Prostate gland (tissue), 2 donors: ENCODE measurements at places on chromosomes 11 and 22. TPM values are rescaled to one million over a fixed set of nuclear protein-coding genes. Genes with fewer than 3 reads are reported as not detected.

DNA sequence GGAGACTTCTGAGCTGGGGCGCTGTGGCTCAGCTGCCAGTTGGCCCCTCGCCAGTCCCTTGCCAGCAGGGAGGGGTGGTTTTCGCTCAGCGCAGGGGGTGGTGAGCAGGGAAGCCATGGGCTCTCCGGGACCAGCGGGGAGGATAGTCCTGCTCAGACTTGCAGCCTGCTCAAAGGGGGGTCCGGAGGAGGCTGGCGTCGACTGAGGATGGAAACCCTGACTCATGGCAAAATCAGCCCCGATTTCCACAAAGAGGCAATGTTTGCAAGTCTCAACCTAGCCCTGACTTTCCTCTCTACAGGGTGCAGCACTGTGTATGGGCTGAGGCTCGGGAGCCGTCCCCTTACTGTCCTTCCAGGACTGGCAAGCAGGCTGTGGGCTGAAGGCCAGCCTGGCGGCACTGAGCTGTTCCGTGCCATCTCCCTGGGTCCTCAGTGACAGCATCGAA lies 35.1 kb downstream of the FBLN1 start:
- DNase-seq: peak; percentile 90
- no peak overlapping the region for H3K4me3 ChIP-seq

DNA sequence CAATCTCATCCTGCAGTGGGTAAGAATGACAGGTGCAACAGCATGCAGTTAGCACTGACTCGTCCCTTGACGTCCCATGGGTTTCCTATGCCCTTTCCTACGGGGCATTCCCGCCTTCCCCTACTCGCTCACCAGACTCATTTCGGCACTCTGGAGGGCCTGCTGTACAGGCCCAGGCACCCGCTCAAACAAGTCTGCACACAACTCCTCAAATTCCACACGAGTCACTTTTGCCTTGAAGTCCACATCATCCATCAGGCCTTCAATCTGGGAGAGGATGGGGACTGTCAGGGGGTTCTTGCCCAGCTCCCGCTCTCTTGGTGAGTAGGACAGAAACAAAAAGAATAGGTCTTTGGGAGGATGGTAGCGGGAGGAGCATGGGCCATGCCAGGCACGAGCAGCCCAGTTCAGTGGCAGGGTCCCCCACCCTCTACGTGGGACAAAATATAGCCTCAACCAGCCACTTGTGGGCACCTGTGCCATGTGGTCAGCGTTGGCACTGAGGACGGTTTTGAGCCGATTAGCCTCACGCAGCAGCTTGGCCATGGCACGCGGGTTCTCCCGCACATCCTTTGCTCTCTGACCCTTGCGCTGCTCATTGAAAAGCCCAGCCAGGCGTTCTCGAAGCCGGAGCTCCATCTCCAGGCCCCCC lies 4.7 kb downstream of the HYOU1 start:
- H3K27ac ChIP-seq: no peak overlapping the region
- DNase-seq: no peak
- H3K4me1 ChIP-seq: no peaks in the 10 kb centered on the region
- H3K4me3 ChIP-seq: no peak overlapping the region
- no peaks in the 10 kb centered on the region for H3K27me3 ChIP-seq

The HMOX1 gene
- total RNA-seq: 31.5 TPM

The GSTT2 gene
- total RNA-seq: not detected

- no peaks in the 10 kb centered on the region for H3K27me3 ChIP-seq
- no peaks in the 10 kb centered on the region for H3K36me3 ChIP-seq
- no peak overlapping the region for H3K4me3 ChIP-seq
- DNase-seq: no peak
- no peaks in the 10 kb centered on the region for H3K4me1 ChIP-seq
Measured at GRCh38 chr11:15805726-15806125, 550.6 kb downstream of the SOX6 start.

DNA sequence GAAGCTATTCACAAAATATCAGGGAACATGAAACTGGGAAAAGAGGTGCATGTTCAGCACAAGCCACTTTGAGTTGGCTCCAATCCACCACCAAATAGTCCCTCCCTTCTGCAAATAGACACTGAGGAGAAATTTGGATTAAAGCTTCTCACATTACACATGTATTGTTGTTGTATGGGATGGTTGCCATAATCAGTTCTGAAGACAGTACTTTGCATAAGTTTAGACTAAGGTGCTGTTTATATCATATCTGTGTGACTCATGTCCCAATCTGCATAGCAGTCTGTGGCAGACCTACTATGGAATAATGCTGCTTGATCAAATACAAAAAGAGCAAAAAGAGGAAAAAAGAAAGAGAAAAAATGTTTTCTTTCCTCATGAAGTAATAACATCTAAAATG lies 376.7 kb upstream of the DDI1 start:
- H3K27me3 ChIP-seq: no peaks in the 10 kb centered on the region
- no peaks in the 10 kb centered on the region for H3K4me1 ChIP-seq
- H3K36me3 ChIP-seq: no peaks in the 10 kb centered on the region
- no peak overlapping the region for H3K27ac ChIP-seq

GRCh38 chr11:19703211-19703610 lies 9.4 kb upstream of the NAV2 start:
- no peaks in the 10 kb centered on the region for H3K4me1 ChIP-seq
- DNase-seq: no peak
- no peaks in the 10 kb centered on the region for H3K27me3 ChIP-seq

The DEUP1 gene
- total RNA-seq: 3.2 TPM

The ZC3H12C gene
- 11.9 TPM for total RNA-seq

DNA sequence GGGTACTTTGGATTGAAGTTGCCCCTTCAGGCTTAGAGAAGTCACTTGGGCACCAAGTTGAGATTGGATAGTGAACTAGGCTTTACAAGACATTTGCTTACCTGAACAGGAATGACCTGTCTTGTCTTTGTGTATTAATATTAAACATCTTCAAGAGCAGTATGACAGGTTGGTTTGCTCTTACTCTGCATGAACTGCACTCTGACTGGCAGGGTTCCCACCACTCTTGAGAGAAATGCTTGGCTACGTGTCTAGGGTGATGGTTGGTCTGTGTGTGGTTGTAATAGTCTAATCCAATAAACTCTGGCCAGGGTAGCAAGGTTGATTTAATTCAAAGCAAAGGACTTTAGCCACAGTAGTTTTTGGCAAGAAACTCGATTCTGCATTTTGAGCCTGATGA lies 20.1 kb upstream of the SPTBN2 start:
- H3K27me3 ChIP-seq: no peaks in the 10 kb centered on the region
- H3K4me1 ChIP-seq: peaks cover under 1% of the 10 kb centered on the region
- H3K27ac ChIP-seq: peak overlapping the region; percentile 38
- H3K4me3 ChIP-seq: no peak overlapping the region

DNA sequence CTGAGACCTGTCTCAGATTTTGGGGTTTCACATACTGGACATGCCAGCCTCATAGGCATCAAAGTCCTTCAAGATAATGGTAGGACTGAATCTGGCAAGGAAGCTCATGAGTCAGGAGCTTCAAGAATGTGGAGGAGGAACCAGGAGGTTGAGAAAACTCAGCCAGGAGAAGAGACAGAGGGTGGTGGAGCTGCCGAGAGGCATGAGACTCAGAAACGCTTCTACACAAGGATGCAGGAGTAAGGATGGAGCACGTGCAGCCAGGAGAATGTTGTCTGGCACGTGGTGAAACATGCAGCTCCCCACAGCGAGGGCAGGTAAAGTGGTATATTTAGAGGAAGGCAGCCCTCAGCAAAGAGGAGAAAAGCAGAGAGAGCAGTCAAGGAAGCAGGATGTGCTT lies 148.7 kb upstream of the ISX start:
- no peaks in the 10 kb centered on the region for H3K27me3 ChIP-seq
- H3K36me3 ChIP-seq: no peaks in the 10 kb centered on the region
- H3K27ac ChIP-seq: no peak overlapping the region

The NXPE1 gene
- 3.0 TPM for total RNA-seq

DNA sequence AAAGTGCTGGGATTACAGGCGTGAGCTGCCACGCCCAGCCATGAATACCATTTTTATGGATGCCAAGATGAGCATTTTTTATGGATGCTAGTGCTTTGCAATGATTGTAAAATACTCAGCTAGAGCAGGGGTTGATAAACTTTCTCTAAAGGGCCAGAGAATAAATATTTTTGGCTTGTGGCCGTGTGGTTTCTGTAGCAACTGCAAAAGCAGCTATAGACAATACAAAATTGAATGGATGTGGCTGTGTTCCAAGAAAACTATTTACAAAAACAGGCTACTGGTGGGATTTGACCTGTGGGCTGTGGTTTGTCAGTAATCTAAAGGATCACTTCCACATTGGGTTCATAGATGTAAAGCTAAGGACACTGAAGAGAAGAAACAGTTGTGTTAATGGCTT lies 56.0 kb downstream of the COMMD9 start:
- no peak overlapping the region for H3K4me3 ChIP-seq
- DNase-seq: no peak
- H3K36me3 ChIP-seq: no peaks in the 10 kb centered on the region

DNA sequence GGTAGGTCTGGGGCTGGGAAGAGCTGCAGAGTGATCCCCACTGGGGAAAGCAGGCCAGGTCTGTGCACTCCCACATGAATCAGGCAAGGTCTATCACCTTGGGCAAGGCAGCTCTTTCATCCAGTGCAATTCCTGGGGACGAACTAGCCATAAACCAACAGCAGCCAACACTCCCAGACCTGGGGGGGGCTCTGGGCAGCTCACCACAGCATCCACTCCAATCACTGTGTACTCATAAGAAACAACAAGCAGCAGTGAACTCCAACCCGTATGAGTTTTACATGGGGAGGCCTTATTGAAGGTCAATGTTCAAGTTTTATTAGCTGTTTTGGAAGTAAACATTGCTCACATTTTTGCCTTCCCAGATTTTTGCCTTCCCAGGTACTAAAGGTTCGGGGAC lies 157.4 kb upstream of the NAV2 start:
- H3K27ac ChIP-seq: no peak overlapping the region
- no peaks in the 10 kb centered on the region for H3K36me3 ChIP-seq
- DNase-seq: no peak
- H3K27me3 ChIP-seq: no peaks in the 10 kb centered on the region
- H3K4me1 ChIP-seq: no peaks in the 10 kb centered on the region

GRCh38 chr22:50303848-50304527 lies 3.5 kb downstream of the PLXNB2 start:
- peak overlapping the region; percentile 94 for H3K27ac ChIP-seq
- H3K27me3 ChIP-seq: no peaks in the 10 kb centered on the region
- no peaks in the 10 kb centered on the region for H3K36me3 ChIP-seq
- peak; percentile 52 for DNase-seq

GRCh38 chr11:70707821-70708220 lies 309.5 kb downstream of the CTTN start:
- H3K36me3 ChIP-seq: no peaks in the 10 kb centered on the region
- no peak for DNase-seq
- no peaks in the 10 kb centered on the region for H3K27me3 ChIP-seq
- H3K4me1 ChIP-seq: no peaks in the 10 kb centered on the region

The PRG3 gene
- total RNA-seq: not detected

- no peaks in the 10 kb centered on the region for H3K27me3 ChIP-seq
- no peaks in the 10 kb centered on the region for H3K36me3 ChIP-seq
- H3K4me1 ChIP-seq: no peaks in the 10 kb centered on the region
- no peak for DNase-seq
Measured at GRCh38 chr11:2701898-2702434, 2.2 kb upstream of the KCNQ1OT1 start.

- DNase-seq: no peak
- H3K27me3 ChIP-seq: no peaks in the 10 kb centered on the region
- H3K4me3 ChIP-seq: no peak overlapping the region
- no peak overlapping the region for H3K27ac ChIP-seq
- H3K4me1 ChIP-seq: no peaks in the 10 kb centered on the region
- no peaks in the 10 kb centered on the region for H3K36me3 ChIP-seq
Measured at GRCh38 chr22:28734393-28734792, 7.2 kb downstream of the CHEK2 start.

DNA sequence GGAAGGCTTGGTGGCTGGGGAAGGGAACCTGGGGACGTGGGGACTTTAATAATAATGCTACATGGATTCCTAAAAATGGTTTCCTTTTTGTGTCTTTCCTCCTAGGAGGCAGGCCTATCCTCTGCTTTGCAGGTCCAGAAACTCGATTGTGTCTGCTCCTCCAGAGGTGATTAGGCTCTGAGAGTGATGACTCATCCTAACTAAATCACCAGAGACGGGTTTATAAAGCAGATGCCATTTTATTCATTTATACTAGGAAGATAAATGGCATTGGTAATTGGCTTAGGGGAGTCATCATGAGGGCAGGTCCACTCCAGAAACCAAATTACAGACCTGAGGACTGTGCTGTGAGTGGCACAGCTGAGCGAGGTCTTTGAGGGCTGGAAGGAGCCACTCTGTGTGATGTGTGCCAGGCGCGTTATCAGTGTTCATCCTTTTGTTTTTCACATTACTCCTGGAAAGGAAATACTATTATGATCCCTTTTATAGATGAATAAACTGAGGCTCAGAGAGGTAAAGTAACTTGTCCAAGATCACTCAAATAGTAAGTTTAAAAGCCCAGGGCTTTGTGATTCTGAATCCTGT lies 7.1 kb downstream of the NLRX1 start:
- peaks cover 4% of the 10 kb centered on the region for H3K36me3 ChIP-seq
- H3K27ac ChIP-seq: no peak overlapping the region
- no peaks in the 10 kb centered on the region for H3K27me3 ChIP-seq
- no peak overlapping the region for H3K4me3 ChIP-seq

The DDX25 gene
- total RNA-seq: 9.5 TPM

GRCh38 chr11:94183251-94183885 lies 54.7 kb downstream of the PANX1 start:
- H3K27me3 ChIP-seq: no peaks in the 10 kb centered on the region
- H3K4me1 ChIP-seq: no peaks in the 10 kb centered on the region
- H3K27ac ChIP-seq: no peak overlapping the region

The A4GALT gene
- 40.0 TPM for total RNA-seq

DNA sequence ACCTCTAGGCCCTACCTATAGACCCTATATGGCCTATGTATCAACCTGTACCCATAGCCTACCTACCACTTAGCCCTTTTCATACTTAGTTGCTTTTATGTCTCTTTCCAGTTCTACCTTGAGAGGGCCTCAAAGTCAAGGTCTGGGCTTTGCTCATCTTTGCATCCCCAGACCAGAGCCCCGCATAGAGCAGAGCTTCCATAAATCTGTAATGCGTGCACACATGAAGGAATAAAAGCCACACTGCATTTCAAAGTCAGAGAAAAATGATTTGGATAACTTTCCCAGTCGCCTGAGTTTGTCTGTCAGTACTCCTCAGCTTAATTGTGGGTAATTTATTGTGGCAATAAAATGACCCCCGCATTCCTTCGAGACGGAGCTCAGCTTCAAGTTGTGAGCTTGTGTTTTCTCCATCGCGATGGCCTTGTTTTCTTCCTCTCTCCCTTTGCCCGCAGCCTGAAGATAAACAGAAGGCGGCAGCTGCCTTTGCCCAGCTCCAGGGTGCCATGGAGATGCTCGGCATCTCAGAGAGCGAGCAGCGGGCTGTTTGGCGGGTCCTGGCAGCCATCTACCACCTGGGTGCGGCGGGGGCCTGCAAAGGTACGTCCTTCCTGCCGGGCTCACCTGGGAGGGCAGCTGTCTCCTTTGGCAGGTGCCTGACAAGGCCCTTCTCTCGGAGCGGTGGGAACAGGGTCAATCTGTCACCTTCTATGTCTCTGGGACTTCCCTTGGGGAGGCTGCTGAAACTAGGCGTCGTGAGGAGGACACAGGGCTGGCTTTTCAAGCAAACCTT lies 55.7 kb downstream of the MYO18B start:
- no peak overlapping the region for H3K27ac ChIP-seq
- H3K27me3 ChIP-seq: no peaks in the 10 kb centered on the region
- no peak overlapping the region for H3K4me3 ChIP-seq
- no peak for DNase-seq

The DNAJC4 gene
- 55.8 TPM for total RNA-seq

- peaks cover 4% of the 10 kb centered on the region for H3K27me3 ChIP-seq
- H3K4me1 ChIP-seq: no peaks in the 10 kb centered on the region
Measured at GRCh38 chr11:44397586-44398178, 87.7 kb upstream of the ALX4 start.

The ELFN2 gene
- 2.8 TPM for total RNA-seq

The SPDYC gene
- total RNA-seq: not detected

- no peak for DNase-seq
- no peaks in the 10 kb centered on the region for H3K4me1 ChIP-seq
- H3K36me3 ChIP-seq: no peaks in the 10 kb centered on the region
- H3K27me3 ChIP-seq: no peaks in the 10 kb centered on the region
- H3K27ac ChIP-seq: no peak overlapping the region
Measured at GRCh38 chr22:34390400-34390799, 470.1 kb upstream of the LARGE1 start.
